ENCODE measurements at places on chromosomes 5 and 9.

- no peak overlapping the region for H3K27ac ChIP-seq
- no peaks in the 10 kb centered on the region for H3K36me3 ChIP-seq
- peaks cover 5% of the 10 kb centered on the region for H3K27me3 ChIP-seq
- no peaks in the 10 kb centered on the region for H3K4me1 ChIP-seq
Measured at GRCh38 chr9:38094165-38094564, 25.1 kb upstream of the SHB start.

- DNase-seq: peak; percentile 21
- H3K36me3 ChIP-seq: peaks cover 29% of the 10 kb centered on the region
- H3K27me3 ChIP-seq: no peaks in the 10 kb centered on the region
- peaks cover 19% of the 10 kb centered on the region for H3K4me1 ChIP-seq
- no peak overlapping the region for H3K4me3 ChIP-seq
- no peak overlapping the region for H3K27ac ChIP-seq
Measured at GRCh38 chr9:127686461-127687393, 20.1 kb upstream of the CFAP157 start.

GRCh38 chr9:76424491-76424890 is 30.3 kb upstream of the RFK start:
- no peak overlapping the region for H3K4me3 ChIP-seq
- H3K27me3 ChIP-seq: no peaks in the 10 kb centered on the region
- no peaks in the 10 kb centered on the region for H3K36me3 ChIP-seq
- no peak for DNase-seq

GRCh38 chr9:14993061-14993800 is 83.0 kb upstream of the FREM1 start:
- DNase-seq: peak; percentile 93
- peaks cover 3% of the 10 kb centered on the region for H3K4me1 ChIP-seq
- H3K27me3 ChIP-seq: no peaks in the 10 kb centered on the region
- no peak overlapping the region for H3K27ac ChIP-seq
- no peaks in the 10 kb centered on the region for H3K36me3 ChIP-seq
- H3K4me3 ChIP-seq: peak overlapping the region; percentile 80

- no peak for DNase-seq
- no peaks in the 10 kb centered on the region for H3K36me3 ChIP-seq
- peaks cover 15% of the 10 kb centered on the region for H3K4me1 ChIP-seq
Measured at GRCh38 chr5:53350991-53351770, 129.2 kb upstream of the FST start.

DNA sequence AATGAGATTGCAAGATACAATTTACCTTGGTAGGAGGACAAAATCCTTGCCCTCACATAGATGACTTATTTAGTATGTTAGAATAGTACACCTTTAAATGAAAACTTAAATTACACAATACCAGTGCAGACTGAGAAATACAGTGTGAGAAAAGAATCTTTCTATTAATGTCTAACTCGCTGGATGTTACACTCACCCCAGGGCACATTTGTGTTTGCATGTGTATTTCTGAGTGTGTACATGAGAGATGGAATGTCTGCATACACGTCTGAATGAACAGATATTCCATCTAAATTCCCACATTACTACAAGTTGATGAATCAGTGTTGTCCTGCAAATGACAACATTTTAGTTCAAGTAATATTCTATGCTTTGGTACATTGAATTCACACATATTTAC is 99.8 kb downstream of the KLHL3 start:
- peak; percentile 62 for DNase-seq
- H3K4me1 ChIP-seq: peaks cover 6% of the 10 kb centered on the region
- no peak overlapping the region for H3K27ac ChIP-seq
- no peak overlapping the region for H3K4me3 ChIP-seq

DNA sequence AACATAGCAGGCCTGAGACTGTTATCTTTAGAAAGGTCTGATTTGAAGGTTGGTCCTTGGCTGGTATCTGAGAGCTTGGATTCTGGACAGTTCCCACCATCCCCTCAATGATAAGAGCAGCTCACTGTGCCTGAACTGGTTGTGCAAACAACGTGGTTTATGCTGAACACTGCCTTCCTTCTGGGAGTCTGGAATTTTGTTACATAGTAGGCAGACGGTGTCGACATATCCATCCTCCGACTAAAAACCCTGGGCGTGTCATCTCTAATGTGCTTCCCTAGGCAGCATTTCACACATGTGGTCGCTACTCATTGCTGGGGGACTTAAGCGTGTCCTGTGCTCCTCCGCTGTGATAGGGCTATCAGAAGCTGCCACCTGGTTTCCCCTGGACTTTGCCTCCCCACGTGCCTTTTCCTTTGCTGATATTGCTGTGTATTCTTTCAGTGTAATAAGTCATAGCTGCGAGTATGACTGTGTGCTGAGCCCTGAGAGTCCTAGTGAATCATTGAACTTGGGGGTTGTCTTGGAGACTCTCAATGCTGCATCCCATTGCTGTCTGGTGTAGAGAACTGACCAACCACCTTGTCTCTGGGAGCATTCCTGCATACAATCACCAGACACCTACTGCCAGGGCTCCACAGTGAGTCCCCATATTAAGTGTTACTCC is 119.1 kb upstream of the TBC1D2 start:
- peak overlapping the region; percentile 96 for H3K27ac ChIP-seq
- DNase-seq: peak; percentile 97
- H3K27me3 ChIP-seq: no peaks in the 10 kb centered on the region
- no peaks in the 10 kb centered on the region for H3K36me3 ChIP-seq
- peaks cover 41% of the 10 kb centered on the region for H3K4me1 ChIP-seq

DNA sequence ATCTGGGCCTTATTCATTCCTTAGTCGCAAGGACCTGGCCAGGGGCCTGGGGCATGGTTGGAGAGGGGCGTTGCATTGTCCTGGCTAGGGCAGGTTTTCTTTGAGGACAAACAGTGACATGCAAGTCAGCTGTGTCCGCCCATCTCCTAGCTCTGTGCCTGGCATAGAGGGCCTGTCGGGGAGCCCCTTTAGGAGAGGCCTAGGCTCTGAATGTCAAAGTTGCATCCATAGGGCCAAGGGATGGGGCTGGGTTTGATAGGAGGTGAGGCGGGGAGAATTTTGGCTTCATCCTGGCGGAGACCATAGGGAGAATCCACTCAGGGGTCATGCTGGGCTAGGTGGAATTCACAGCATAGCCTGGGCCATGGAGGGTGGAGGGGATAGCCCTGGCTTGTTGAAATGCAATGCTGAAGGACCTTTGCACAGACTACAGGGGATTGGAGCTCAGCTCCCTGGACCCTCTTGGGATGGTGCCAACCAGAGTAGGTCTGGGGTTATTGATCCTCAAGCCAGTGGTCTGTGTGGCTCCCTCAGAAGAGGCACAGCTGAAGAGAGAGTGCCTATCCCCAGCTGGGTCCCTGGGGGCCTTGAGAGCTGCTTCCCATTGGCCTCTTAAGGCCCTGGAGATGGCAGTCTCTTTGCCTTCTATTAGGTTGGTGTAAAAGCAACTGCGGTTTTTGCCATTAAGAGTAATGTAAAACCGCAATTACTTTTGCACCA is 104.0 kb downstream of the RGS3 start:
- H3K4me1 ChIP-seq: peaks cover 25% of the 10 kb centered on the region
- H3K36me3 ChIP-seq: no peaks in the 10 kb centered on the region
- no peak overlapping the region for H3K4me3 ChIP-seq
- H3K27ac ChIP-seq: no peak overlapping the region
- no peaks in the 10 kb centered on the region for H3K27me3 ChIP-seq

DNA sequence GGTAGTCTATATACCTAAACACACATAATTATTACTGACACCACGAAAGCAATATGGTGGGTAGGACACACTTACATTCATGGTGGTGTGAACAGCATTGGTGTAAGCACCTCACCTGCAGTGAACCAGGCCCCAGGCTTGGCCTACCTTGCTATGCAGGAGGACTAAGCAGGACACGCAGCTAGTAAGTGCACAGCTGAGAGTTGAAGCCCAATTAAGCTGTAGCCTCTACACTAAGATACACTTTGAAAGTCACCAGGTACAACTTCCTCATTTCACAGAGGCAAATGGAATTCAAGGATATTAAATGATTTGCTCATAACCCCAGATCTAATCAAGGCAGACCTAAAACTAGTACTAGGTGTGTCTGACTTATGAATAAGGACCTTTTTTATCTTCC is 145.8 kb upstream of the PAPPA start:
- DNase-seq: no peak
- H3K27ac ChIP-seq: no peak overlapping the region
- H3K4me3 ChIP-seq: no peak overlapping the region
- H3K36me3 ChIP-seq: no peaks in the 10 kb centered on the region

DNA sequence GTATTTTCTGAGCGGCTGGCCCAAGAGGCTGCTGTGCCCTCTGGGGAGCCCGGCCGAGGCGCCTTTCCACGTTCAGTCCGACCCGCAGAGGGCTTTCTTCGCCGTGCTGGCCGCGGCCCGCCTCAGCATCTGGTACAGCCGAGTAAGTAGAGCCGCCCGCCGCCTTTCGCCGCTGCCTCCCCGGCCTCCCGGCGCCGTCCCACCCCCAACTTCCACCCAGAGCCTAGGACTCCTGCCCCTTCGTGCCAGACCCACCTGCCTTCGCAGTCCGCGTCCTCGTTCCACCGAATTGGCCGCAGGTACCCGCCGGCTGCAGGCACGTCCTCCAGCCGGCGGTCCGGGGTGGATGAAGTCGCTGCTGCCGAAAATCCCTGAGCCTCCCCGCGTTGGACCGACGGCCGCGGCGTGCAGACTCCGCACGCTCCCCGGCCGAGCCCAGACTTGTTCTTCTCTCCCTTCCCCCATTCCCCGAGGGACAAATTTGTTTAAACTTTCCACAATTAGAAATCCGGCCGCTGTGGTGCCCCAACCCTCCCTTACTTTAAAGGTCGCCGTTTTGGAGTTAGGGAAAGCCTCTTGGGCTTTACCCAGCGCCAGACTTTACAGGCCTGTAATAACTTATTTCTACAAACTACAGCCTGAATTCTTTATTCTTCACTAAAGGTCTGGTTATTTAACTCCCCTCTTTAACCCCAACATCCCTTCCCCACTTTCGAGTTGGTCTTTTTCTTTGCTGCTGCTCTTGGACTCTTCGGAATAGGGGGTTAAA is 589 bp downstream of the RIC1 start:
- no peaks in the 10 kb centered on the region for H3K27me3 ChIP-seq
- no peaks in the 10 kb centered on the region for H3K36me3 ChIP-seq
- H3K4me1 ChIP-seq: peaks cover 41% of the 10 kb centered on the region

DNA sequence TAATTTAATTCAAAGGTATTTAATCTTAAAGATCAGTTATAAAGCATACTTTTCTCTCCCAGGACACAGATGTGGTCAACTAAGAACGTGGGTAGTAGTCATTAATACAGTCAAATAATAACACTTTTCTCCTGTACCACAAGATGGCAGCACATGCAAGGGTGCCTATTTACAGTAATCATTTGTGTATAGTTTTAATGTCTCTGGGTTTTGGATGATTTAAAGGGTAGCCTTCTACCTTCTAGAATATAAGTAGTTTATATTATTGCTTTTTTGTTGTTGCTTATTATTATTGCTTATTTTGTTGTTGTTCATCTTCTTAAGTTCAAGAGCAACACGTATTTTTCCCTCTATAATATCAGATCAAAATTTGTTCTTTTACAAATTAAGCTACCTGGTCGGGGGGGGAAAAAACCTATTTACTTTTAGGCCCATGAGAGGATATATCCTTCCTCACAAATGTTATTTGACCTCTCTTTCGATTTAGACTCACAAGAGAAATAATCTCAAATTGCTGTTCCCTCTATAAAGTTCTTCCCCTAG is 59.6 kb upstream of the SLC27A6 start:
- H3K36me3 ChIP-seq: no peaks in the 10 kb centered on the region
- no peaks in the 10 kb centered on the region for H3K27me3 ChIP-seq
- no peak overlapping the region for H3K4me3 ChIP-seq
- DNase-seq: no peak
- H3K27ac ChIP-seq: no peak overlapping the region

GRCh38 chr5:59180515-59180914 is 597.6 kb downstream of the RAB3C start:
- no peak overlapping the region for H3K4me3 ChIP-seq
- H3K36me3 ChIP-seq: no peaks in the 10 kb centered on the region
- no peaks in the 10 kb centered on the region for H3K4me1 ChIP-seq
- H3K27ac ChIP-seq: no peak overlapping the region
- DNase-seq: no peak
- H3K27me3 ChIP-seq: peaks cover 5% of the 10 kb centered on the region

DNA sequence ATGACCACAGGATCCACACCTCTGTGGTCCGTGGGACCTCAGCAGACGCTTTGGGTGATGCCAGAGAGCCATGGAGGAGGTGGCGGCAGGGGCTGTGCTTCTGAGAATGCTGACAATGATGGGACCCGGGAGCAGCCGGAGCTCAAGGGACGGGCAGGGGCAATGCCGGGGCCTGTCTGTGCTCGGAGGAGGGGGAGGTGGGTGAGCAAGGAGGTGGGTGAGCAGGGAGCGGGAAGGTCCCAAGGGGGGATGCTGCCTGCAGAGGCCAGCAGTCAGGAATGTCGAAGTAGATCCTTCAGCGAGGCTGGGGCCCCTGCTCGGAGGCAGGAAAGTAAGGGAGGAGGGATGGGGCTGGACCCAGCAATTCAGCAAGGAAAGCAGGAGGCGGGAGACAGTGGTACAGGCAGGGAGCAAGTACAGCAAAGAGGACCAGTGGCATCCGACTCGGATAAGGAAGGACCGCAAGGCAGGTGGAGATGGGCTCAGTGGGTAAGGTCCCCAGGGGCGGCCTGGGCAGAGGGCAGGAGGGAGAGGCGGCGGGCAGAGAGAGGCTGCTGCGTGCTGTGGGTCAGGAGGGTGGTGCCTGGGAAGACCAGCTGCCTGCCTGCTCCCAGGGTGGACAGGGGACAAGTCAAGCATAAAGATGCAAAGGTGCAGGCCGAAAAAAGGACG is 49.0 kb downstream of the ADAMTS2 start:
- H3K36me3 ChIP-seq: no peaks in the 10 kb centered on the region
- peak overlapping the region; percentile 78 for H3K27ac ChIP-seq
- peaks cover 52% of the 10 kb centered on the region for H3K4me1 ChIP-seq
- no peak overlapping the region for H3K4me3 ChIP-seq
- H3K27me3 ChIP-seq: no peaks in the 10 kb centered on the region

GRCh38 chr5:159341145-159341544 is 10.9 kb upstream of the IL12B start:
- DNase-seq: peak; percentile 6
- H3K27ac ChIP-seq: no peak overlapping the region
- peaks cover 19% of the 10 kb centered on the region for H3K4me1 ChIP-seq
- H3K4me3 ChIP-seq: no peak overlapping the region
- H3K27me3 ChIP-seq: no peaks in the 10 kb centered on the region
- no peaks in the 10 kb centered on the region for H3K36me3 ChIP-seq

- H3K36me3 ChIP-seq: no peaks in the 10 kb centered on the region
- peaks cover 9% of the 10 kb centered on the region for H3K4me1 ChIP-seq
- H3K27me3 ChIP-seq: no peaks in the 10 kb centered on the region
- H3K4me3 ChIP-seq: no peak overlapping the region
- no peak overlapping the region for H3K27ac ChIP-seq
Measured at GRCh38 chr9:107805201-107805600, 315.6 kb upstream of the KLF4 start.

DNA sequence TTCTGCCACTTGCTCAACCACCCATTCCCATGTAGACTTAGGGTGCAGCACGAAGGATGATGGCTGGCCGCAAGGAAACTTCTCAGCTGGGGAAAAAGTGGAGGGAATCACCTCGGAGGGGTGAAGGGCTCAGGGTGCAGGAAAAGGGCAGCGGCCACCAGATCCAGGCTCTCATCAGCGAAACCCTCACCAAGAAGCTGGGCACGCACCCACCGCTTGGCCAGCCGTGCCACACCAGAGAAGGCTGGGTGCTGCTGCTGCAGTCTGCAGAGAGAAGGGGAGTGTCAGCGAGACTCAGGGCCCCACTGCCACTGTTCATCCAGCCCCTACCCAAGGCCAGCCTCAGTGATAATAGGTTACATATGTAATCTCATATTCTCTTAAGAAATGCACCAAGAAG is 8.6 kb downstream of the NOL6 start:
- H3K4me1 ChIP-seq: no peaks in the 10 kb centered on the region
- no peaks in the 10 kb centered on the region for H3K27me3 ChIP-seq
- peaks cover 96% of the 10 kb centered on the region for H3K36me3 ChIP-seq
- no peak for DNase-seq

- no peaks in the 10 kb centered on the region for H3K27me3 ChIP-seq
- H3K27ac ChIP-seq: no peak overlapping the region
- H3K4me1 ChIP-seq: no peaks in the 10 kb centered on the region
- DNase-seq: no peak
- no peak overlapping the region for H3K4me3 ChIP-seq
Measured at GRCh38 chr5:88384886-88385285, 116.2 kb upstream of the TMEM161B start.

All from osteoblast (primary cell).